ENCODE measurements at places on chromosomes 7 and 10. TPM values are rescaled to one million over a fixed set of nuclear protein-coding genes. Genes with fewer than 3 reads are reported as not detected.

DNA sequence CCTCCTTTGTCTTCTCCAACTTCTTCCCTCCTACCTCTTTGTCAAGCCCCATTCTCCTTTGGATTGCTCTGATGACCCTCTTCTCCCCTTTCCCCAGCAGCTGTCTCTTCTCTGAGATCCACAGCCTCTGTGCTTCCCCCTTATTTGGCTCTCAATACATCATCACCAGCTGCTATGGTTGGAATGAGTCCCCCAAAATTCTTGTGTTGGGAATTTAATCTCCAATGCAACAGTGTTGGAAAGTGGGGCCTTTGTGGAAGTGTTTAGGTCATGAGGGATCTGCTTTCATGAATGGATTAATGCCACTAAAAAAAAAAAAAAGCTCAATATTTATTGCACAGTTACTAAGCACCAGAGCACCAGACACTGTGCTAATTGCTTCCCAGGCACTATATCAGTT lies 39.2 kb upstream of the FRMD4A start:
- no peak for DNase-seq

- no peak for DNase-seq
Observed at GRCh38 chr10:1054684-1055083, 1.5 kb upstream of the WDR37 start.

GRCh38 chr10:33706746-33707145 lies 372.3 kb upstream of the NRP1 start:
- no peak for DNase-seq

DNA sequence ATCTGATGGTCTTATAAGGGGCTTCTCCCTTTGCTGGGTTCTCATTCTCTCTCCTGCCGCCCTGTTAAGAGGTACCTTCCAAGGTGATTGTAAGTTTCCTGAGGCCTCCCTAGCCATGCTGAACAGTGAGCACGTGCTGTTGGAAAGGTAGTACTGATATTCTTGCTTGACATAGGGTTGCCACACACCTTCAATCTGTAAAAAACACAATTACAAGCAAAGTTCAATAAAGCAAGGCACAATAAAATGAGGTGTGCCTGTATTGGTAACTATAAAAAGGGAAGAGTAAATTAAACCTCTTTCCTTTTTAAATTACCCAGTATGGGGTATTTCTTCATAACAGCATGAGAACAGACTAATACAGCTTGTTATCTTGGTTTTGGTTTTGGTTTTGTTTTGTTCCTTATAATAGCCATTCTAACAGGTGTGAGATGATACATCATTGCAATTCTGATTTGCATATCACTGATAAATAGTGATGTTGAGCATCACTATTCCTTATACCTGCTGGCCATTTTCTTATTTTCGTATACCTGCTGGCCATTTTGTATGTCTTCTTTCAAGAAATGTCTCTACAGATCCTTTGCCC lies 164.9 kb upstream of the TRIM24 start:
- DNase-seq = no peak

- DNase-seq = no peak
Observed at GRCh38 chr10:107492389-107492788, 327.9 kb upstream of the SORCS1 start.

DNA sequence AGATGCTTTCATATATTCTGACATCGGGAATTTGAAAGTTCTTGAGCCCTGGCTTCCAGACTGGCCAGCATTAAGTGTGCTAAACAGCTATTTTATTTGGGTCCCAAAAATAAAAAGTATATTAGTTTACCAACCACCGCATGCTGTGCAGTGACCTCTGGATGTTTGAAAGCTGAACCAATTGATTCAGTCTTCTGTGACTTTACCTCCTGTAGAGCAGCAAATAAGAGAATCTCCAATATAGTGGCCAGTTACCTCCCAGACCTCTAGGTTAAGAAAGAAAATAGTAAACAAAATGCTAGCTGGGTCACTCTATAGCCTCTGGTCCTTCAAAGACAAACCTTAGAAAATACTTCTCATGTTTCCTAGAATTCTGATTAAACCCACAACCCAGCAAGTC lies 424.6 kb upstream of the NFE2L3 start:
- no peak for DNase-seq

DNA sequence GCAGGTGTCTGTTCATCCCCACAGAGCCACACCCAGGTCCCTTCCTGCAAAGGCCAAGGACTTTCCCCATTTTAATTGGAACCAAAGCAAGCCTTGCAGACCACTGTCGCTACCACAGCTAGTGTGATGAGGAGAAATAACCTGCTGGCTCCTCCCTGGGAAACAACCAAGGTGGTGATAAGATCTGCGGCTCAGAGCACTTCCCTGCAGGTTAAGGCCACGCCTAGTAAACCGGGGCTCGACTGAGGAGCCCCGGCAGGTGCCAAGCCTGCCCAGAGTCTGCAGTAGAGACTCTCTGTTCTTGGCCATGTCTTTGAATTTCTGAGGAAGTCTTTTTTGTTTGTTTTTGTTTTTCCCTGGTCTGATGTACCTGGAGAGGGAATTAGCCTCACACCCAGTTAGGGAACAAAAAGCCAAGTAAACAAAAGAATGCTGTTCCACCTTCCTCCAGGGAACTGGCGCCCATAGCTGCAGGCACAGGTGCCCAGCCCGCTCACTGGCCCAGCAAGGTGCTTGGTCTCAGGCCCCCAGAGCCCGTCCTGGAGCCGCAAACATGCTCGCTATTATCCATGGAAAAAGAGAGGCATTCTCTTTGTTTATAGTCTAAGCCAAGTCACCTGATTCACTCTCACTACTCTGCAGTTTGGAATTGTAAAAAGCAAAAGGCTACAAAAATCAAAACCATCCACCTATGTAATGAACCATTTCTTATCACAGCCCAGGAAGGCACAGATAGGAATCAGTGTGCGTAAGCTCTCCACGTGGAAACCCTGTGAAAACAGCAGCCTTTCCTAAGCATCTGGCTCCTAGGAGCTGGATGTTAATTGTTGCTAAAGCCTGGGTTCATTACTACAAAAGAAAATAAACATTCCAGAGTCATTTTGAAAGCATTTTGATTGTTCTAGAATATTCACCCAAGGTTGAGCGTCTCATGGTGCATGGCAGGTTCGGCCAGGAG lies 2.7 kb downstream of the GPR146 start:
- DNase-seq = no peak

DNA sequence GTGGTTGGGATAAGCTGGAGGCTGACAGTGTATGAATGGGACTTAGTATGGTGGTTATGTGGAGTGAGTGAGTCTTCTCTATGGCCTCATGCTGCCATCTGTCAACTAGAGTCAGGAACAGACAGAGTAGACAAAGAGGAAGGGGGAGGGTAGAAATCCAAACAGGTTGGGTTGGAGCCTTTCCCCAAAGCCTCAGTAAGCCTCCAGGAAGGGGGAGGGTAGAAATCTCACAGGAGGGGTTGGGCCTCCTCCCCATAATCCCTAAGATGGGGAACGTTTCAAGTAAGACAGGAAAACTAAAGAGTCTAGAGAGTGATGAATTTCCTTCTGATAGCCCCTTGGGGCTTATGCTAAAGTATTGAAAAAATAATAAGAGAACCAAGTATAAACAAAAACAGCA lies 2.0 kb upstream of the AKR1B15 start:
- DNase-seq = no peak

- peak; percentile 55 for DNase-seq
Observed at GRCh38 chr7:158587162-158588084, at the start of gene PTPRN2. Gene PTPRN2 (minus strand): TSS chr7:158587823.

GRCh38 chr10:36647540-36647939 lies 477.9 kb upstream of the ANKRD30A start:
- no peak for DNase-seq

DNA sequence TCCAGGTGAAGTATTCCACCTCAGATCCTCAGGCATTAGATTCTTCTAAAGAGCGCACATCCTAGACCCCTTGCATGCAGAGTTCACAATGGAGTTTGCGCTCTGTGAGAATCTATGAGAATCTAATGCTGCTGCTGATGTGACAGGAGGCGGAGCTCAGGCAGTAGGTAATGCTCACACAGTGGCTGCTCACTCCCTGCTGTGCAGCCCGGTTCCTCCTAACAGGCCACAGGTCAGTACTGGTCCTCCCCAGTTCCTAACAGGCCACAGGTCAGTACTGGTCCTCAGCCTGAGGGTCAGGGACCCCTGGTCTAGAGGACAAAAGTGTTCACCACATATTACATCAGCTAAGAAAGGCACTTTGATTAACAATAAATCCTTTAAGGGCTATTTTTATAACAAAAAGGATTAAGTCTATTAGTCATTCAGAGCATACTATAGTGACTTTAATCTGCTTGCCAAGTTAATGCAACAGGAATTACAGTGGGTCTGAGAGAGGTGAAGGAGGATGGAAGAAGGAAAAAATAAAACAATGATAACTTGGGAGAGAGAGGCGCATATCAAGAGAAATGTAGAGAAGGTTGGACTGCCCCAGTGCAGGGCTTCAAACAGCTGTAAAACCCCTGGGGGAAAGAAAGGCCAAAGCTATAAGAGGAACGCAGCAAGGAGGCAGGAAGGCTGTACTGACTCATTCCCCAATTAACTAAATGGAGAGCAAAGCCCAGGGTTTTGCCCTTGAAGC lies 49.2 kb downstream of the CUL2 start:
- DNase-seq = no peak

- no peak for DNase-seq
Observed at GRCh38 chr7:13846386-13846785, 143.1 kb downstream of the ETV1 start.

DNA sequence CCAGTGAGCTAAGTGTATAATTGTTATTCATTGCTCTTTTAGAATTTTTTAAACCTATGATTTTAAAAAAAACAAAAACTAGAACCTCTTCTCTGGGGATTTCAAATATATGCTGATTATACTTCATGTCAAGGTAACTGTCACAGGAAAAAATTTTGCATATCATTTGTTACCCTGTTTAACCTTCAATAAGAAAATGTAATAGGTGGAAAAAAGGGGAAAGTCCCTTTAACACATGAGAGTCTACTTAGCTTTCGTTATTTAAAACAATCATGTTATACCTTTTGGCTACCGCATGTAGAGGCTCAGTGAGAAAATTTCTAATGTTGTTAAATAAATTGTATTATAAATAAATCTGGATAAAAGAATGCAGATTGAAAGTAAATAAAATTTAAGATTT lies 190.1 kb upstream of the AKR1E2 start:
- no peak for DNase-seq

DNA sequence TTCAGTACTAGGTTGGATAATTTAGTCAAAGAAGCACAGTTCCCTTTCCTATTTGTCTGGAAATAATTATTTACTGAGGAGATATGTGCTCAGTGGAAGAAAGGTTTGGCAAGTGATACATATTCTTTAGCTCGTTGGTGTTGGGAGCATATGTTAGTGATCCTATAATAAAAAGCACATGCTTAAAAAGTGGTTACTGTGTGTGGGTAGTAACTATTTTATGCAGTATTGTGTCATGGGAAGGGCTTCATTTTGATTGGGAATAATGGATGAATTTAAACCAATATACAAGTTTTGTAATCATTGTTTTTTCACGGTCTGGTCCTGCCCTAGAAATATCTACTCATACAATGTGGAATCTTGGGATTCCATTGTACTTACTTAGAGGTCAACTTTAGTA lies 188.7 kb upstream of the PPP1R3A start:
- no peak for DNase-seq

- no peak for DNase-seq
Observed at GRCh38 chr10:17533731-17534130, 79.3 kb upstream of the ST8SIA6 start.

DNA sequence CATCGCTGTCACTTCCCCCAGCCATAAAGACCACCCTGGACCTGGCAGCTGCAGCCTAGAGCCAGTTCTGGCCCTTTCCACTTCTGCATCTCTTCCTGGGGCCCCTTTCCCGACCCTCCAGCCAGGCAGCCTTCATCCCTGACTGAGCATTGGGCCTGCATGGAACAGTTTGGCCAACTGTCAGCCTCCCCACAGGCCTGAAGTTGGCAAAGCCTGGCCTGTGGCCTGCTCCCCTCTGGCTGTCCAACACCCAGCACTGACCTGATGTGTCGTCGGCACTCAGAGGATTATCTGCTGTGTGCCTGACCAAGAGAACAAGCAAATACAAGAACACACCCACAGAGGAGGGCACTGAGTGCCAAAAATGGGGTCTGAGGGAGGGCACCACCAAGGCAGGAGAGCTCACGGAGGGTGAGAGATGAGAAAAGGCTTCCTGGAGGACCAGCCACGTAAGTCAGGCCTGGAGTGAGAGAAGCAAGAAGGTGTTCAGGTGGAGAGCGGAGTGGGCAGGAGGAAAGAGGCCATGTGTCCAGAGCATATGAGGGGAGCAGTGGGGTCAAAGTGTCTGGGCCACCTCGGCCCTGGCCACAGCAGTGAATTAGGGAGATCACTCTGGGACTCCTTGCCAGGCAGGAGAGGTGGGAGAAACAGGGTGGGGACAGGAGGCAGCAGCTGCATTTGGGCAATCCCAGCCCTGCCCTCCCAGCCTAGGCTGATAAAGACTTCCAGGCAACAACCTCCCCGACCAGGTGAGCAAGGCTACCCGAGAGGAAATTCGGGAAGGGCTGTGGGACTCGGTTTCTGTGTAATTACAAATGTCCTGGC lies 4.5 kb downstream of the GPRIN2 start:
- peak; percentile 7 for DNase-seq

- no peak for DNase-seq
Observed at GRCh38 chr10:126177417-126178030, 210.8 kb downstream of the ADAM12 start.

DNA sequence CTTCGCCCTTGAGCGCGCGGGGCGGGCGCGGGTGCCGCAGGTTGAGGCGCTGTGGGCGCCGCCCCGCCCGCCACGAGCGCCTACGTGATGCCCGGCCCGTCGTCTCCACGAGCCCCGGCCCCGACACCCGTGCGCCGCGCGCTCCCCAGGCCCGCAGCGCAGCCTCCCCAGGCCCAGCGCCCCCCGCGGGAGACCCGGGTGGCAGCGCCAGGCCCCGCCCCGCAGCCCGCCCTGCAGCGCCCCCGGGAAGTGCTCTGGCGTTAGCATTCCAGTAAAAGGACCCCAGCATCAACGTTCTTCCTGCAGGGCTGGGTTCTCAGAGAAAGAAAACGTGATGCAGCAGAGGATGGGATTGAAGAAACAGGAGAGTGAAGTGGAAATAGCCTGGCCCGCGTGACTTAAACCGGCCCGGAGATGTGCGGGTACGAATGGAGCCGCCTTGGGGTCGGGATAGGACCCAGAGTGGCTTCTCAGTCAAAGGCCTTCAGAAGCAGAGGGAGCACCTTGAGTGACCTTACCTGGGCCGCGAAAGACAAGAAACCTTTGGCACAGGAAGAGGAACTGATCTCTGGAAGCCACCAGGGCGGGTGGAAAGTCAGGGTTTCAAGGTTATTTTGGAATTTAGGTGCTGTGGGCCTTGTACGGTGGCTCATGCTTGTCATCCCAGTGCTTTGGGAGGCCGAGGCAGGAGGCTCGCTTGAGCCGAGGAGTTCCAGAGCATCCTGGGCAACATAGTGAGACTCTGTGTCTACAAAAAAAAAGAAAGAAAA lies 1.8 kb downstream of the PFKP start:
- no peak for DNase-seq

The EBF3 gene
- 0.25 TPM for total RNA-seq

The SLC13A4 gene
- total RNA-seq = not detected

The IKZF1 gene
- total RNA-seq = 3.3 TPM

The ANXA8 gene
- total RNA-seq = 2.2 TPM

The HGF gene
- 2.3 TPM for total RNA-seq

The DPP6 gene
- total RNA-seq = 2.7 TPM

The SLC29A4 gene
- total RNA-seq = 1.5 TPM

The SFRP5 gene
- total RNA-seq = 0.18 TPM

The EN2 gene
- 1.5 TPM for total RNA-seq

The TMEM213 gene
- total RNA-seq = not detected

Data from ovary (tissue), 10 donors.